ENCODE measurements at places on chromosomes 6 and 20. TPM values are rescaled to one million over a fixed set of nuclear protein-coding genes. Genes with fewer than 3 reads are reported as not detected.

UNC5CL gene
- not detected for total RNA-seq

GPR6 gene
- total RNA-seq = not detected

KCNB1 gene
- 0.11 TPM for total RNA-seq

PRICKLE4 gene
- total RNA-seq = not detected

DYNLT1 gene
- 79.7 TPM for total RNA-seq

All from GM23248 (cell line).